CD4-positive, alpha-beta T cell treated with Interferon alpha-2 for 1 hour (primary cell): ENCODE measurements at places on chromosomes 16 and 17.

GRCh38 chr17:6011206-6011605 lies 59.0 kb upstream of the WSCD1 start:
- no peak for DNase-seq

- DNase-seq, result no peak
Observed at GRCh38 chr16:63625126-63625525, 1496.7 kb downstream of the CDH11 start.

GRCh38 chr17:47864791-47865216 lies 13.8 kb upstream of the SP6 start:
- DNase-seq, result no peak

DNA sequence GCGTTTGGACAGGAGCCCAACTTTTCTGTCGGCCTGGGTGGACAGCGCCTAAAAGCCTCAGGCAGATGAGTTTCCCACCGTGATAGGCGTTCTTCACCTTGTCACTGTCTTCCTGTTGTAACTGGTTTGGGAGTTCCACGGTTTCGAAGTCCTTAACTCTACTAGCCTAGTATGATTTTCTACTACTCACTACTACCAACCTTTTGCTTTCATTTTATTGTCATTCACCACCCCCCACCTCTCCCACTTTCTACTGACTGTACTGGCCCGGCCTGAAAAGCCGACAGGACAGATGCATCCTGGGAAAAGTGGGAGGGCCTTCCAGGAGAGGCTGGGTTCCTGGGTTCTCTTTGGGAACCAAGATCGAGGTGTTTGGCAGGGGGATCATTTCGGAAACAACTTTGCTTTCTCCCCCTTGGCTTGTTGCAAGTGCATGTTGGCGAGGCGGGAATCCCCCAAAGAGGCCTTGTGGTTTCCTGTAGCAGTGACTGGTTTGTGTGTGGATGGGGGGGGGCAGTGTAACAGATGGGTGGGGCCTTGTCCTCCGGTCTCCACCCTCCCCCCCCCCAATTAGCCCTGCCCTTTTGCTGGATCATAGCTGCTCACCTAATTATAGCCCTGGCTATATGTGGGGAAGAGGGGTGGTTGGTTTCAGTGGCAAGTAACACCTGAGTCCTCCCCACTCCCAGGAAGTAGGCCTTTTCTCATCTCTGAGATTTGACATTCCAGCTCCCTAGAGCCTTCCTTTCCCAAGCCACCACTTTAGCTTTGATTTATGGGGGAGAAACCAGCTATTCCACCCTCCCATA lies 1.4 kb downstream of the EIF5A start:
- peak; percentile 92 for DNase-seq

GRCh38 chr17:13306310-13306962 lies 288.6 kb upstream of the ELAC2 start:
- no peak for DNase-seq

GRCh38 chr16:66604376-66605176 lies at the start of gene CMTM3:
TSS of gene CMTM3 (plus strand) at chr16:66604704. CDS start at chr16:66604806, 102 bp downstream.
- peak; percentile 70 for DNase-seq
